ENCODE measurements at places on chromosomes 4 and X.

GRCh38 chr4:17468619-17469221, 43.2 kb downstream of the QDPR start:
- DNase-seq = no peak

- no peak for DNase-seq
Measured at GRCh38 chrX:148466292-148466691, 34.1 kb upstream of the AFF2 start.

DNA sequence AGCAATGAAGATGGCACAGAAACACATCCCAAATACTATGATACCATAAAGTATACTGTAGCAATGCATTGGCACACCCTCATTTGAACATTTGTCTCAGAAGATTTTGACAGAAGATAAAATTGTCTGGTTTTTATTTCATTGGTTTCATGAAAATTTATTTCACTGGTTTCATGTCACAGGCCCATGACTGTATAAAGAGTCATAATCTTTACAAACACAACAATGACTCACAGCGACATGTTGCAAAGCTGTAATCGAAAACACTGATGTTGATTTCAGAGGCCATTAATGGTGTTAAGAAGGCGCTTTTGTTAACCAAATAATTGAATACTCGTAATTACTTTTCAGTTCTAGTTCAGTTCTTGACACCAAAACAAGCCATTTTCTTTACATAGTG, 8.1 kb upstream of the DTHD1 start:
- no peak for DNase-seq

DNA sequence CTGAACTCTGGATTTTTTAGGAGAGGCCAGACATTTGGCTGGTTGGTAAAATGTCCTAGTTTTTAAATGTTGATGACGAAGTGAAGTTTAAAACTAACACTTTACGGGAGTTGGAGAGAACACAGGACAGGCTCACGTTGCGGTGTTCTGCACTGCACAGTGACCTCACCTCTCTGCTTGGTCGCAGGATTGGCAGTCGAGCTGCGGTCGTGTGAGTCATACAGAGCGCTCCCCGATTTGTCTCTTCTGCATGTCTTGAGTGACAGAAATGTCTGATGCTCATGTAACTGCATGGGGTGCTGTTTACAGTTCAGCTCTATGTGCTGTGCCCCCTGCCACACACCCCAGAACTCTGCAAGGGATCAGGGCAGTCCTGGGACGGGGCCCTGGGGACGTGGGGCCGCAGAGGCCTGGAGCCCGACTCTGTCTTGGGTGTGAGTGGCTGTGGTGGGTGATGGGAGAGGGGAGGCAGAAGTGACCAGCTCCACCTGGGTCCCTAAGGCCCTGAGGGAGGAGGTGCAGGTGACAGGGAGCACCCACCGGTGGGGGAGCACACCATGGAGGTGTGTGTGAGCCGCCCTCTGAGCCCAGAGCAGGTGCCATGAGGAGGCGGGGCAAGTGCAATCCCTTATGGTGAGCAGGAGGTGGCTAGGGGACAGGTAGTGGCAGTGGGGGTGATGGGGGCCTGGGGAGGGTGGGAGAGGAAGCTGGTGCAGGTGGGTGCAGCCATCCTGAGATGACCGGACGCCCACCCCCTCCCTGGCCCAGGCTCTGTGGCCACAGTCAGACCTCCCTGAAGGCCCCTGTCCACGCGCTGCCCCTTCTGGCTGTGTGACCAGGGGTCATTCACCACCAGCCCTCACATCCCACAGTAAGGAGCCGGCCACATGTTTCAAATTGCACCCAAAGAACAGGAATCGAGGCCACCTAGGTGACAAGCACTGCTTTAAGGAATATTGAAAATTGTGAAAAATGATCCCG, 77.9 kb upstream of the ADRA2C start:
- no peak for DNase-seq

DNA sequence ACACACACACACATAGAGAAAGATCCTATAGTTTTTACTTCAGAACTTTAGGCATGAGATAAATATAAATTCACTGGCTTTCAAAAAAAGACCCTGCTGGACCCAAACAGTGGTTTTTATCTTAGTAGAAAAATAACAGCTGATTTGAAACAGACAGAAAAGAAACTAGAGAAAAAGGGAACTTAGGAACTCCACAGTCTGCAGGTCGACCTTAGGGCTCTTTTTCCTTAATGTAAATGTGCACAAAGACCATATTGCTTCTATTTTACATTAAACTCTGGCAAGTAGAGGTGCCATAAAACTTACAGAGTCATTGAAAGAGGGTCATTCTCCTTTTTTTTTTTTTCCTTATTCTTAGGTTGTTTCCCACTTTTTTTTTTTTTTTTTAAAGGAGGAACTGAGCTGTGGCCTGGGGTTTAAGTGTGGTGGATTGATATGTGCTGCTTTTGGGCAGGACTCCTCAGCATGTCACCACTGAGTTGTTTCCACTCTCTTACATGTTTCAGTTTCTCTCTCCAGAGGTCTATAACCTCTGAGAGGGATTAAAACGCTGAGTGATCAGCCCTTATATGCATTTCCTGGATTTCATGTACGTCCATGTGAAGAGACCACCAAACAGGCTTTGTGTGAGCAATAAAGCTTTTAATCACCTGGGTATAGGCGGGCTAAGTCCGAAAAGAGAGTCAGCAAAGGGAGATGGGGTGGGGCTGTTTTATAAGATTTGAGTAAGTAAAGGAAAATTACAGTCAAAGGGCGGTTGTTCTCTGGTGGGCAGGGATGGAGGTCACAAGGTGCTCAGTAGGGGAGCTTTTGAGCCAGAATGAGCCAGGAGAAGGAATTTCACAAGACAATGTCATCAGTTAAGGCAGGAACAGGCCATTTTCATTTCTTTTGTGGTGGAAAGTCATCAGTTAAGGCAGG, 70.8 kb upstream of the PACRGL start:
- no peak for DNase-seq

- no peak for DNase-seq
Measured at GRCh38 chr4:112626228-112626627, 10.5 kb downstream of the ZGRF1 start.

- DNase-seq = peak; percentile 28
Measured at GRCh38 chrX:86148024-86148511, at the start of gene DACH2. Gene DACH2 (plus strand): TSS chrX:86148451.

- no peak for DNase-seq
Measured at GRCh38 chr4:6920171-6920570, 10.5 kb downstream of the TBC1D14 start.

- DNase-seq = no peak
Measured at GRCh38 chrX:100687128-100687527, 43.1 kb downstream of the SRPX2 start.

GRCh38 chr4:7332216-7333023, 102.3 kb downstream of the PSAPL1 start:
- no peak for DNase-seq

All from stimulated activated CD4-positive, alpha-beta T cell treated with anti-CD3 and anti-CD28 coated beads, Interleukin-1b, Interleukin-23, amount 100 ng/mL, for 24 hours (primary cell).